ENCODE measurements at places on chromosomes 1 and 21. TPM values are rescaled to one million over a fixed set of nuclear protein-coding genes. Genes with fewer than 3 reads are reported as not detected.

GRCh38 chr1:86464819-86465218 is 3.9 kb upstream of the CLCA1 start:
- no peak for DNase-seq

GRCh38 chr1:66542811-66543767 is 9.1 kb downstream of the SGIP1 start:
- DNase-seq, result peak; percentile 46

DNA sequence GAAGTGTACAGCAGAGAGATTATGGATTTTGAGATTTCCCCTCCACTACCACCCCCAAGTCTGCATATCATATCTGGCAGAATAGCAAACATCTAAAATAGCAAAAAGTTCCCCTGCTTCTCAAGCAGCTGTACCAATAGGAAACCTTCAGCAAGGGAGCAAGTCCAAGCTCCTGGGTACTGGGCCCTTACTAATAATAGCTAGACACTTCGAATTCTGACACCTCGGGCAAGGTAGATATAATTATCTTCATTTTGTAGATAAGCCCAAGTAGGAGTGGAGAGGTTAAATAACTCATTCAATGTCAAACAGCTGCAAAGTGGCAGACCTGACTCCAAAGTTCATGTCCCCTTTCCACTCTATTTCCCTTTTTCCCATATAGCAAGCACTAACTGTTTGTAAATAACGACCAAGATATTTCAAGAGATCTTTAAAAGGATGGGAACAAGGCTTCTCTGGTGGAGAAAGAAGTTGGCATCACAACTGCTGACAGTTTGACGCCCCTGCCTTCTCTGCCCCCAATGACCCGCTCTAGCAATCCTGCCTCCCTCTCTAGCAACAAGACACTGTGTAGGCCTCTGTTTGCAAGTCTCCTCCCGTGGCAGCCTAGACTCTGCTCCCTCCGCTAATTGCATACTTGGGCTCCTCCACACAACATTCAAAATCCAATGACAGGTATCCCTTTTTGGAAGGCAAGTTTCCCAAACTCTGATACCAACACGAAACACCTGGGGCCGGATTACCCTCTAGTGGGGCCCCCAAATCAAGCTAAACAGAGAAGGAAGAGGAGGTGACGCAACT is 18.7 kb upstream of the ADAR start:
- DNase-seq, result no peak

DNA sequence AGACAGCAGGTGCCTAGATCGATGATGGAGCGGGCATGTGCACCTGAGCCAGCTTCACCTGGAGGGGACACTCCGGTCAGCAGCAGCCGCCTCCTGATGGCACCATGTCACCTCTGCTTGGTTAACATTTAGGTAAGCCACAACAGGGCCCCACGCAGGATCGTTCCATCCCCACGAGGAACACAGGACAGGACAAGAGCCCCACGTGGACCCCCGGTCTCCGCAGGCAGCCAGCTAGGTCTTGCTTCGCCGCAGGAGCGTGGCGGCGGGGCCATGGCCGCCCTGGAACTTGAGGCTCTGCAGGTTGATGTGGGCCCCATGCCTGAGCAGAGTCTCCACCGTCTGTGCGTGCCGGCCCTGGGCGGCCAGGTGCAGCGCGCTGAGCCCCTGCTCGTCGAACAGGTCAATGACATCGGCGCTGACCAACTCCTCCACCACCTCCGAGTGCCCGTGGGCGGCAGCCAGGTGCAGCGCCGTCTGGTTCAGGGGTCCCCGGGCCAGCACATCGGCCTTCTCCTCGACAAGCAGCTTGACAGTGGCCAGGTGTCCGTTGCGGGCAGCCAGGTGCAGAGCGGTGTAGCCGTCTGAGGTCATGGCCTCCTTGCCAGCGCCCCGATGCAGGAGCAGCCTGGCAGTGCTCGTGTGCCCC is 26.1 kb downstream of the RIPK4 start:
- no peak for DNase-seq

Gene C1orf115
- 25.6 TPM for polyA plus RNA-seq

All from renal cortex interstitium (tissue), 15 donors.